Activated T-cell treated with anti-CD3 and anti-CD28 coated beads for 24 hours (primary cell): ENCODE measurements at places on chromosomes 5 and 9.
A peak's percentile ranks its signal among the peaks of the same experiment; 100 is the strongest.

GRCh38 chr9:98280162-98280561 is 24.7 kb upstream of the TBC1D2 start:
- DNase-seq: no peak

GRCh38 chr5:94855543-94855942 is 237.1 kb downstream of the SLF1 start:
- no peak for DNase-seq

GRCh38 chr5:88979726-88980125 is 96.7 kb upstream of the MEF2C start:
- no peak for DNase-seq

- DNase-seq: no peak
Measured at GRCh38 chr9:136058084-136058483, 37.0 kb downstream of the NACC2 start.

DNA sequence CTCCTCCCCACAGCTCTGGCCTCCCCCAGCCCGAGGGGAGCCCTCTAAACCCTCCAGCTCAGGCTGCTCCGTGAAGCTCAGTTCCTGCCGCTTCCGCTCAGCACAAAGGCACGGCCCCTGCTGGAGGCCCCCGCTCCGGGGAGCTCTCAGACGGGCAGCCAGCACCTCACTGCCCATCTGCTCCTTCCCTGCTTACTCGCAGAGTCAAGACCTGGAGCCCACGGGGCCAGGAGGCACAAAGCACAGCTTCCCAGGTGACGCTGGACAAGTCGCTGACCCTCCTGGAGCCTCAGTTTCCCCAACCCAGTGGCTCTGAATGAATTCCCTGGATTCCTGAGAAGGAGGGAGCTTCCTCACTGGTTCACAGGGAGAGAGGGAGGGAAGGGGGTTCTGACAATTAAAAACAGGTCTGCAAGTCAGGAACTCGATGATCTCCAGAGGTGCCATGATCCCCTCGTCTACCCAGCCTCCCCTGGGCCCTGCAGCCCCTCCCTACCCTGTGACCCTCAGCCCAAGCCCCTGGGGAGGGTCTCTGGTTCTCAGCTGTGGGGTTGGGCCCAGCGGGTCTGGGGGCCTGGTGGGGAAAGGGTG is 36.2 kb downstream of the VAV2 start:
- peak; percentile 14 for DNase-seq

DNA sequence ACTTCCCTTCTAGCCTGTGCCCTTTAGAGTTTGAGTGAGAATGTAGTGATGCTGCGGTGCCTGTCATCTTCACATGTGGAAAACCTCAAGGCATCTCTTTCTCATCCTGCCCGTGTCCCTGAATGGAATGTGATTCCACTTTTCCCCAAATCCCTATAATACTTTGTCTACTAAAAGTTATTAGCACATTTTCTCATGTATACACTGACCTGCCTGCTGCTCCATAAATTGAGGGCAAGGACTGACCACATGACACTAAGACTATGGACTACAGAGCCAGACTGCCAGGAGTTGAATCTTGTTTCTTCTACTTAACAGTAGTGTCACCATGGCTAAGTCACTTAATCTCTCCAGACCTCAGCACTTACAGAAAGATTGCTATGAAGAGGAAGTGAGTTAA is 93.0 kb downstream of the TEK start:
- no peak for DNase-seq

- DNase-seq: no peak
Measured at GRCh38 chr5:95406426-95407090, 15.4 kb downstream of the FAM81B start.

GRCh38 chr5:166497496-166498104 is 1793.8 kb upstream of the WWC1 start:
- no peak for DNase-seq

DNA sequence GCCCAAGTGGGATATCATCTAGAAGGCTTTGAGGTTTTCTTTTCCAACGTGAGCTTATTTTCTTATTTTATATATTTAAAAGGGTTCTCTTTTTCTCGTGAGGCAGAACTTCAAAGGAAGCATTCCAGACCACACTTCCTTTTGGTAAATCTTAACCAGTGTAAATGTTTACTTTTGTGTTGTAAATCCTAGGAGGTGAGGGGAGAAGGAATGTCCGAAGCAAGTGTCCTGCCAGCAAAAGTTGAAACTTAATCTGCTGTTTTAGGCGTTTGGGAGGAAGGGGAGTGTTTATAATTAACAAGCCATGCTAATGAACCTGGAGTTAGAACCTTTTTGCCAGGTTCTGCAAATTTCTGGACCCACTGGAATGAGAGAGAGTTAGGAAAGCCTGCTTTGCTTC is 37.9 kb downstream of the WWC1 start:
- no peak for DNase-seq

DNA sequence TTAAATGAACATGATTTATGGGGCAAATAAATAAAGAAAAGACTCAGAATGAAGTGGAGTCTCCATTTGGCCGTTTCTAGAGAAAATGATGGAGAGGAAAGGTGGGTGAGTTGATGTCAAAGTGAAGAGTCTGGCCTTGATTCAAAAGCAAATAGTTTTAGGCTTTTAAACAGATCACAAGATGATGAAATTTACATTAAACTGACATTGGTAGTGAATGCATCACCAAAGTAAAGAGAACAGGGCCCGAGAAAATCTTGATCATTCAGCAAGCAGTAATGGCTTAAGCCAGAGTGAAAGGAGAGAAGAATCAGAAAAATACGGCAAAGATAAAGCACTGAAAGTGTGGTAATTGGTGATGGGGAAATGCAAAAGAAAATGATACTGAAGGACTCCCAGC is 460.0 kb upstream of the SGCD start:
- DNase-seq: no peak

GRCh38 chr9:133023117-133023890 is 7.5 kb upstream of the GTF3C5 start:
- DNase-seq: peak; percentile 16

- DNase-seq: no peak
Measured at GRCh38 chr5:27465140-27465539, 426.8 kb upstream of the CDH9 start.

DNA sequence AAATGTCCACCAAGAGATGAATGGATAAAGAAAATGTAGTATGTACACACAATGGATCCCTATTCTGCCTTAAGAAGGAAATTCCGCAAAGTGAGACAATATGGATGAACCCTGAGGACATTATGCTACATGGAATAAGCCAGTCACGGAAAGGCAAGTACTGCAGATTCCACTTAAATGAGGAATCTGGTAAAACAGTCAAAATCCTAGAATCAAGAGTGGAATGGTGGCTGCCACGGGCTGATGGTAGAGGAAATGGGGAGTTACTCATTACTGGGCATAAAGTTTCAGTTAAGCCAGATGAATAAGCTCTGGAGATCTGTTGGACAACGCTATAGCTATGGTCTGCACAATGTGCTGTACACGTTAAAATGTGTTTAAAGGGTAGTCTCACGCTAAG is 47.2 kb downstream of the STK10 start:
- no peak for DNase-seq

DNA sequence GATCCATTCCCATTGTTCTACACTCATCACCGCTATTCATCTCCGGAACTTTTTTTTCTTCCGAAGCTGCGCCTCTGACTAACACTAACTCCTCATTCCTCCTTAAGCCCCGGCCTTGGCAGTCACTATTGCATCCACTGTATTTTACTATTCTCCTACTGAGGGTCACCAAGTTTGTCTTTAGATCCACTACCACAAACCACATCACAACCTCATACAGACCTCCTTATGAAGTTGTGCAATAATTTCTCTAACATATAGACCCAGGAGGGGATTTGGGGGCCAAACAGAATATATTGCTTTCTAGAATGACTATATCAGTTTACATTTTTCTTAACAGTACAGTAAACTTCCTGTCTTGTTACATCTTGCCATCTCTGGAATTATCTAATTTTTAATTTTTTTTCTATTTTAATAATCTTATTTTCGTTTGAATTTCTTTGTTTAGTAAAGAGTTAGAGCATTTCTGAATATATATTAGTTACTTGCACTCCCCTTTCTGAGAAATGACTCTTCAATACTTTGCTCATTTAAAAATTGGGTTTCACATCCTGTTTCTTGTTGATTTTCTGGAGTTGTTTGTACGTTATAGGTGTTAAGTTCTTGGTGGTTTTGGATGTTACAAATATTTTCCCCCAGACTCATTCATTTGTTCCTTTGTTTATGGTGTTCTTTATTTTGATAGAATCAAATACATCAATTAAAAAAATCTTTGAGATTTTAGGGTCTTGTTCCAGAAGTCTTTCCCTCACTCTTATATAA is 37.1 kb downstream of the DMRT2 start:
- no peak for DNase-seq

- DNase-seq: no peak
Measured at GRCh38 chr9:114914139-114914538, 16.3 kb downstream of the TNFSF8 start.
